ENCODE measurements at places on chromosomes 7 and 10. TPM values are rescaled to one million over a fixed set of nuclear protein-coding genes. Genes with fewer than 3 reads are reported as not detected.
A peak's percentile ranks its signal among the peaks of the same experiment; 100 is the strongest.

DNA sequence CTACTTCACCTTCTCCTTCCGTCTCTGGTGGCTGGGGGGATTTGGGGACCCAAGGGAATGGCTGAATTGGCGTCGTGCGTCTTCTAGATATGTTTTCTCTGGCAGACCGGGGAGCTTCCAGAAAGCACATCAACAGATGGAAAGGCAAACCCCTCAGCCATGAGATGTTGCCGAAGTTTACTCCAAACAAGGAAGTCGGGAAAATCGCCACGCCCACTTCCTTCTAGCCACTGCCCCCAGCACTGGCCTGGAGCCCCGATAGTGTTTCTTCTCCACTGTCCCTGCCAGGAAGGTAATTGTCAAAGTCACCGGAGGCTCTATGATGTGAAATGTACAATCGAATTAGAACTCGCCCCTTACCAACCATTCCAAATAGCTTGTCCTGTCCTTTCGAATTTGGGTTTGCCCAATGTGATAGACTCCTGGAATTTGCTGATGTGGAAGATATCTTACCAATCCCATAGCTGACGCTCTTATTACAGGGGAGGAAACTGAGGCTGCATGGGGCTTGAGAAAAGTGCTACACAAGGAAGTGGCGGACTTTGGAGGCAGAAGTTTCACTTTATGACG is 191.0 kb downstream of the LSM5 start:
- no peak for DNase-seq

DNA sequence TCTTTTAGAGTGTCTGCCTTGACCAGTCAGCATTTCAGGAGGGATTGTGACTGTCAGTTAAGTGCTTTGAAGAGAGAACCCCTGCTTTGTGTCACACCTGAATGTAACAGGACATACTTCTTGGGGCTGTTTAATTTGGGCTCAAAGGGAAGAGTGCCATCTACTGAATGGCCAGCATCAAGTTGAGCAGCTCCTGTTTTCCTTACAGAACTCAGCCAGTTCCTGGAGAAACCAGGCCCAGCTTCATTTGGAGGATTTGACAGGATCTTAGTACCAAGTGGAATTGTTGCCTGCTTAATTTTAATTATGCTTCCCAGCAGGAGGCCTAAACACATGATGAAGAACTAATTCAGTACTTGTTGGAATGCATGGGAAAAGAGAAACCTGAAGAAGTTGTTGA is 8.3 kb downstream of the ADD3 start:
- no peak for DNase-seq

GRCh38 chr10:52447931-52448353 is 133.9 kb downstream of the DKK1 start:
- DNase-seq: no peak

- DNase-seq: no peak
Observed at GRCh38 chr7:18283045-18283444, 212.5 kb upstream of the HDAC9 start.

GRCh38 chr10:67239864-67240497 is 314.1 kb downstream of the LRRTM3 start:
- no peak for DNase-seq

DNA sequence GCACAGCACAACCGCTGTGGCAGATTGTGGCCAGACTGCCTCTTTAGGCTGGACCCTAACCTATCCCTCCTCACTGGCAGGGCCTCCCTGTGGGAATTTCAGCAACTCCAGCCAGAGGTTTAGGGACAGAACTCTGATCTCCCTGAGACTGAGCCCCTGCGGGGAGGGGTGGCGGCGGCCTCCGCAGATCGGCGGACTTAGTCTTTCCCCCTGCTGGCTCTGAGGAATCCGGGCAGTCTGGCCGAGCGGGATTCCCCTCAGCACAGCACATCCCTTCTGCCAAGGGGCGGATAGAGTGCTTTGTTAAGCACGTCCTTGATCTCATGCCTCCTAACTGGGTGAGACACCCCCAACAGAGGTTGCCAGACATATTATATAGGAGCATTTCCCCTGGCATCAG is 224.2 kb upstream of the NPY start:
- DNase-seq: no peak

DNA sequence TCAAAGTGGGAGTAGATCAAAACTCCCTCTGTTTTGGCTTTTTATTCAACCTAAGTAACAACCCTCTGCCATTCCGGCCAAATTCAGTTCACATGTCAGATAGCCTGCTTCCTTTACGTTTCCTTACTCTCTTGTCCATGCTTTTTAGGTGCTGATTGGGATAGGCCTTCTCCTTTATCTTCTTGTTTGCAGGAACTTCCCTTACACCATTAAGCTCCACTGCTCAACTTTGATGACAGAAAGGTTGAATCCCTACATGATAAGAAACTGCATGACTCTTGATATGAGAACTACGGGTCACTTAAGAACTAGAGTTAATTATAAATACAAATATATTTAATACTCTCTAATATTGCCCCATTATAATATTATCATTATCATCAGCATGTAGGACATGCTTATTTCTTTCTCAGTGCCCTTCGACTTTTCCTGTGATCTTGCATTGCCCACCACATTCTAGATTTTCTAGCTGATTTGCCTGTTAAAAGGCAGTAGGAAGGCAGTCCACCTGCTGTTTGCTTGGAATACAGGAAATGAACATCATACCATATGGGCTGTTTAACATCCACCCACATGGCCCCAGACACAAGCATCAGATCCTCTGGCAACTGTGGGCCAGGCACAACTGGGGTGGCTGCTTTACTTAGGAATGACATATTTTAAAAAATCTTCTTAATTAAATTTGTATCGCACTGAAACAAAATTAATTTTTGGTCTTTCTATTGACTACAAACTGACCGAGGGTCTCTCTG is 59.7 kb upstream of the CCDC6 start:
- no peak for DNase-seq

DNA sequence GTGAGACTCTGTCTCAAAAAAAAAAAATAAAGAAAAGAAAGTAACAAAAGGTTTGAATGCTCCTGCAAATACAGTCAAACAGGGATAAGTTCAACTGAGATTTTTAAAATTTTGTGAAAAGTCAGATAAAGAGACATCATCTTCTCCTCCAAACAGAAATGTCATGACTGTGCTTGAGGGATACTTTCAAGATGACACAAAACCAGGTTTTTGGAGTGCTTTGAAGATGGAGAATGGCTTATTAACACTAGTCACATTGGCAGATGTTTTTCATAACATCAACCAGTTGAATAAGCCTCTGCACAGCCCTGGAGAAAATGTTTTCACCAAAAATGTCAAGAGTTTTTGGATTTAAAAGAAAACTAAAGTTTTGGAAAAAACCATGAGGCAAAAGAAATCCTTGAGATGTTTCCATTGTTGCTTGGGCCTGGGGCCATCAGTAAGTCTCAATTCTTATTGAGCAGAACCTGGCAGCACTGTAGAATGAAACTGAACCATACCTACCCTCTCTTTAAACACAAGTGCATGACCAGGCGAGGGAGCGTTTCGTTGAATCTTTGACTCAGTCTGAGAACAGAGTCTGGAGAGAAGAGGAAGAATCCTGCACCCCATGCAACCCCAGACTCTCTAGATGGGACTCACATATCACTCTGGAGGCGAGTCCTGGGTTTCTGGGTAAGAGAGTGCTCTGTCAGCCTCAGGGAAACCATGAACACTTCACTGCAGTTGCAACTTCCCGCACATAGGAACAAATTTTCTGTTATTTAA is 37.4 kb upstream of the PRKCQ start:
- DNase-seq: no peak

DNA sequence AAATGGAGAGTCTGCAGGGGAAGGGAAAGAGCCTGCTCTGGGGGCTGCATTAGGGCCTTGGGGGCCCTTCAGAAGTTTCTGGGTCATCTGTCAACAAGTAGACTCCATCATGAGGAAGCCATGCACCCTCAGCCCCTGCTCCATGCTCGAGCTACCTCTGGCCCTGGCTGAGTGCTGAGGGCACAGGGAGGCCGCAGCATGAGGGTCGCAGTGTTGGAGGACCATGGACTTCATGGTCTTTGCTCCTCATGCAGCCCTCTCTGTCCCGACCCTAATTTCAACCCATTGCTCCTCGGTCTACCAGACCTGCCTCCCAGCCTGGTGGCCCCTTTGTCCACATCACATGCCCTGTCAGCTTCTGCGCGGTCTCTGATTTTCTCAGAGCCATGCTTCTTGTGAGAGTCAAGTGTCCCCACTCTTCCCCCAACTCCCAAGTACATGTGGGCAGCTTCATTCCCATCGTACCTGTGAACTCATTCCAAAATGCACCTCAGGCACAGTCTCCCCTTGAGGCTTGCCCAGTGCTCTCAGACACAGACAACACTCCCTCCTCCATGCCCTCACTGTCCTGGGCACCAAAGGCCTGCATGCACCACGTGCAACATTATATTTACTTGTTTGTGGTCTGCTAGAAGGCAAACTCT is 14.7 kb downstream of the ZNF488 start:
- DNase-seq: peak; percentile 14

DNA sequence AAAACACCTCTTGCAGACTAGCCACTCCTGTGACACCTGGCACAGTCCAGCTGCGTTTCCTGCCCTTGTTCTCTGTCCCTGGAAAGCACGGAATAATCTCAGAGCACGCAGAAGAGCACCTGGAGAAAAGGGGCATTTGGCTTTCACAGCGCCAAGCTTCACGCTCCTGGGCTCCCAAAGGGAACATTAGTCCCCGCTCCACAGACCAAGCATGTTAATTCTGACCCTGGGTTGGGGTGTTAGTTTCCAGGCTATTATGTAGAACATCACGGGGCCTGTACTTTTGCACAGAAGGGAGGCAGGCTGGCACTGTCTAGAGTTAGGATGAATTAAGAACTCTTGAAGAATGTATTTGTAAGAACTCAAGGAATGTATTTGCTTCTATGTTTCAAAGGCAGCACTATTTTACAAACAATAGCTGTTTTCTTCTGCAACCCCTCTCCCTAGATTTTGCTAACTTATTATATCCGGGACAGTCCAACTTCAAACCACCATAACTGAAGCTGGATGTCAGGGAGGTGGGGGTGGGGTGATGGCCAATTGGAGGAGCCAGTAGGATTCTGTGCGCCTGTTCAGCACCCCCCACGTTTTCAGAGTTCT is 62.2 kb upstream of the TRIM8 start:
- no peak for DNase-seq

Gene CLRN3
- total RNA-seq: 25.1 TPM

Gene SPDYE8
- total RNA-seq: not detected

Measured in left lobe of liver (tissue), 2 donors.